ENCODE measurements at places on chromosomes 2 and 18.

DNA sequence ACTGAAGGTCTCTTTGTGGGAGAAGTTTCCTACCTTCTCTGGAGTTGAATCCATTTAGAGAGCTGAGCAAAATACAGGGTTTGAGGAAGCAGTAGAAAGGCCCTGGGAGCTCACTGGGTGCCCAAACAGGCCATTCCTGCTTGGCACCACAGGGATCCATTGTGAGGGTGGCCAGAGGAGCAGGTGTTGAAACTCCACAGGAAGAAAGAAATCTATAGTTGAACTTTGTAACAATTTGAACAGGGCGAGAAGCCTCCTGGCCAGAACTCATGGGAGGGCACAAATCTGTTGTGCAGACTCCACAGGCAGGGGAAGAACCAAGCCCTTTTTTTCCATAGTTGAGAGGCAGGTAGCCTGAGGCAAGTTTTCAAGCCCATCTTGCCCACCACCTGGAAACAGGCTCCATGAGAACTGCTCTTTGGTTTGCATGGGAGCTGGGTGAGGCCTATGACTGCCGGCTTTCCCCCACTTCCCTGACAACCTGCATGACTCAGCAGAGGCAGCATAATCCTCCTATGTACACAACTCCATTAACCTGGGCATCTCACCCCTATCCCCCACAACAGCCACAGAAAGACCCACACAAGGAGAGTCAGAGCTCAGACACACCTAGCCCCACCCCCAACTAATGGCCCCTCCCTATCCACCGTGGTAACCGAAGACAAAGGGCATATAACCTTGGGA lies 1053.0 kb downstream of the TSN start:
- no peak for DNase-seq

GRCh38 chr2:3703236-3703756 lies at the start of gene DCDC2C:
Gene DCDC2C, plus strand, starts transcription at chr2:3703575. Its CDS starts 177 bp downstream, at chr2:3703752.
- no peak for DNase-seq

- no peak for DNase-seq
These were observed 328.7 kb downstream of the NR4A2 start for GRCh38 chr2:156003780-156004179.

DNA sequence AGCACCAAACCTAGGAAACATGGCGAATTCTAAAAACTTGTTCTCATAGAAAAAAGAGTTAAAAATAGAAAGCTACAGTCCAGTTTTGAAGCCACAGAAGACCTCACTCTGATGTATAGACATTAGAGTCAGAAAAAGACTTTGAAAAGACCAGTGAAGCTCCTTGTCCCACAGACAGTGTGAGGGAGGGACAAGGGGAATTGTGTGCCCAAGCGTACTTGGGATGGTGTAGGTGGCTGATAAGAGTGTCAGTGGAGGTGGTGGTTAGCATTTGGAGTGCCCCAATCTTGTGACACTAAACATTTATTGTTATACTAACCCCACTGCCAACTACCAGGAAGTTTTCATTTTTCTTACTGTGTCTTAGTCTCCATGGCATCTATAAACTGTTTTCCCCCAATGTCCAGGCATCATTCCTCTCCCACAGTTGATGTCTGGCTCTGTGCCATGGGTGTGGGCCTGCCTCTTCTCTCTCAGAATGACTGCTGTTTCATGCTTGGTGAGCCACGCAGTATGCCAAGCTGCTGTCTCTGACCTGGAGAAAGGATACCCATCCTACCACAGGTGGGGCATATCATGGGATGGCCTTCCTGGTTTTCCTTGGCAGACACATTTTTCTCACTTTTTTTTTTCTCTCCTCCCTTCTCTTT lies 161.4 kb downstream of the RPIA start:
- DNase-seq = no peak

DNA sequence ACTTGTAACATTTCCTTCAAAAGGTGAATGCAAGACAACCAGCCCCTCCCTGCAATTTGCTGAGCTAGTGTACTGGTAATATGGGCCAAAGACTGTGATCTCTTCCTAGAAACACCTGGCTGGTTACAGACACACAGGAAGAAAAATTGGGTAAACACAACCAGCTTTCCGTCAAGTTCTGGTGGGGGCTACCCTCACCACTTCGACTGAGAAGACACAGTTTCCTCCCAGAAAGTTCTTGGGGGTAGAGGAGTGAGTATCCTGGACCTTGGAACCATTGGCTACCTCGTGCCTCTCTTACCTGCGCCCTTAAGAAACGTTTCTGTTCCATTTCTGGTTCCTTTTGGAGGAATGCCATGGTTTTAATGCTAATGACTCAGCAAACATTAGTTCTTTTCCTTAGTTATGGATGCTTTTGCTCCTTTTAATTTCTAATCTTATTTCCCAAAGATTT lies 120.9 kb upstream of the DLX2 start:
- no peak for DNase-seq

DNA sequence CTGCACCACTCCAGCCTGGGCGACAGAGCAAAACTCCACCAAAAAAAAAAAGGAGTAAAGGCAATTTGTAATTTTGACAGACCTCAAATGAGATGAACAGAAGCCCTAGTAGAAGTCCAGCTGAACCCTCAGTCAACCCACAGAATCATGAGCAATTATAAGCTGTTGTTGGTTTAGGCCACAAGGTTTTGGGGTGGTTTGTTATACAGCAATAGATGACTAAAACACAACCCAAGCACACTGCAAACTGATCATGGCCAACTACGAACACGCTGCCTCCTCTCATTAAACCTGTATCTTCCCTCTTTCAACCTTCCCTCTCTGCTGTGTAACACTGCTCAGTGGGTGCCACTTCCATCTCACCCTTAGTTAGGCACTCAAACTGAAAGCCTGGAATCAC lies 22.1 kb downstream of the AAK1 start:
- no peak for DNase-seq

- no peak for DNase-seq
These were observed 981 bp downstream of the C2orf66 start for GRCh38 chr2:196808083-196808665.

DNA sequence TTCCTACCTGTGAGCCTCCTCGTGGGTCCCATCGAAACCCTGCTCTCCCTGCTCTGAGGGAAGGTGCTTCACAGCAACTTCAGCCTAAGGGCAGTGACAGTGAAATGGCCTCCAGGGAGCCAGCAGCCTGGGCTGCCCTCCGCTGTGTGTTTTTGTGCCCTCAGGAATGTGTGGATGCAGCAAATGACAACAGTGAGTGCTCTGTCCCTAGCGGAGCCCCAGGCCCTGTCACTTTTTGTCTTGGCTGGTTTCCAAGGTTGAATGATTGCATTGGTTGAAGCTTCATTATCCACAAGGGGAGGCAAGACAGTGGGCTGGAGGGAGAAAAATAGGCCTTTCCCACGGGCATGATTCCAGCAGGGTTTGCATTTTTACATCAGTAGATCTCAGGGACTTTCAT lies 42.9 kb downstream of the STON1 start:
- DNase-seq = no peak

DNA sequence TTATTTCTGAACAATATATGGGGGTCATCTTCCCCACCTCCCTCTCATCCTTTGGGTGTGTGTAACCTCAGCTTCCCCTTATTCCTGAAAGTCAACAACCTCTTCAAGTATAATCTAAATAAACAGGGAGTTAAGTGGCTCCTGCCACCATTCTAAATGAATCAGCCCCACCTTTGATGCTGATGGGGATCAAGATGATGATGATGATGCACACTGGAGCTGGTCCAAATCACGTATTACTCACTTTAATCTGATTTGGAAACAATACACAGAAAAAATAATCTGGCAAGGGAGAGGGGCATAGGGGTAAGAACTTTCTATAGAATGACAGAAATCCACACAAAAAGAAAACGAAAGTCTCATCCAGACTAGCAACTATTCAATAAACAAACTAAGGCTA lies 7.1 kb downstream of the ACVR1 start:
- no peak for DNase-seq

DNA sequence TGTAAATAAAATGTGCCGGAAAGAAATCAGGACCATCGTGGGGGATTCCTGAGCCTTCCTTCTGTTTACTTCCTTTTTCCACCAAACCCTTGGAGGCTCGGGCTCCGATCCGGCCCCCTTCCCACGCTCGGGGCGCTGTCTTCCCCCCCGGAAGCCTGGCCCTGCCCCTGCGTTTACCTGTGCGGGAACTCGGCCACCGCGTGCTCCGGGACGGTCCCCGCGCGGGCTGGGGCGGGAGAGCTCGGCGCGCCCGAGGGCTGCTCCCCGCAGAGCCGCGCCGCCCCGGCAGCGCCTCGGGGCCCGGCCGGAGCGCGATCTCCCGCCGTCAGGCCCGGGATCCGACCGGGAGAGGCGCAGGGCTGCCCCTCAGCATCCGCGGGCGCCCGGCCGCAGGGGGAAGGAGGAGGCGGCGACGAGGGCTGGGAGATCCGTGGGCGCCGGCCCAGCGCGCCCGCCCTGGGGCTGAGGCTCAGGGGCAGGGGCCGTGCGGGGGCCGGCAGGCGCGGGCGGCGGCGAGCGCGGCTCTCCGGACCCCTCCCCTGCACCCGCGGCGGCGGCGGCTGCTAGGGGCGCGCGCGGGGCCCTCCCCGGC lies 435 bp downstream of the ADCY3 start:
- DNase-seq = peak; percentile 76

DNA sequence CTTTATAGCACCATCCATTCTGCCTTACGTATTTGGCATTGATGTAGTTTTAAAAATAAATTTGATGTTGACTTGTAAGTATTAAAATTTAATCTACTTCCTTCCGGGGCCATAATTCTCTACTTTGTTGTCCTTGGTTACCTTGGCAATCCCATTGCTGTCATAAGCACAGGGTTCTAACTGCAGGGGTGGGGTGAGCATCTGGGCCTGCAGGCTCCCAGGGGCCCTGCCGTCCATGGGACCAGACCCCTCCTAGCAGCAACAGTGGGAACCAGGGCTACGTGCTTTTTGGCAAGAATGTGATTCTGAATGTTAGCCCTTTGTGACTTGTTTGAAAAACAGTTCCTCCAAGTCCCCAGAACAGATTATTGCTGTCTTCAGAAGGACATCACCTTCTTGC lies 4.9 kb downstream of the ASAP2 start:
- DNase-seq = peak; percentile 38

DNA sequence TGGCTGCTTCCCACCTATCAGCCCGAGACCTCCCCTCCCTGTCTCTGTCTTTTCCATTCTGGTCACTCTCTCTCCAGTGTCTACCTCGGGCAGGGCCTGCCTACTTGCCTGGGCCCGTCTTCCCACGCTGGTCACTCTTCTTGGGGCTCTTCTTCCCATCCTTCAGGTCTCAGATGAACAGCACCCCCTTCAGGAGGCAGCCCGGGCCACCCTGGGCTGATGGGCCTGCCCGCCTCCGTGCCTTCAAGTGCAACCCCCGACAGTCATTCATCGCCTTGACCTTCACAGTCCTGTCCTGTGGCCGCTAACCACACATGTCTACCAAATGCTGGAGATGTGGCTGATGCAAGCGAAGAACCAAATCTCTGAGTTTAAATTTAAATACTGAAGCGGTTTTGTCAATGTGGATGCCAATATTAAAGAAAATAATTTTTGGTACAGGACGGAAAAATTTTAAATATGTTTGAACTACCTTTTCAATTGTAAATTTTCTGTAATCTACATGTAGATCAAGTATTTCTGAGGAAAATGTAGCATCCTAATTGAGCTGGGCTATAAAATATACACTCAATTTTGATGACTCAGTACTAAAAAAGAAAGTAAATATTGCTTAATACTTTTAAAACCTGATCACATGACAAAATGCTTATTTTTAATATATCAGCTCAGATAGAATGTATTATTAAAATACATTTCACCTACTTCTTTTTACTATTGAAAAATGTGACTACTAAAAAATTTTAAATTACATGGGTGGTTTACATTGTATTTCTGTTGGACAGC lies 96.4 kb downstream of the LAMA1 start:
- DNase-seq = no peak

DNA sequence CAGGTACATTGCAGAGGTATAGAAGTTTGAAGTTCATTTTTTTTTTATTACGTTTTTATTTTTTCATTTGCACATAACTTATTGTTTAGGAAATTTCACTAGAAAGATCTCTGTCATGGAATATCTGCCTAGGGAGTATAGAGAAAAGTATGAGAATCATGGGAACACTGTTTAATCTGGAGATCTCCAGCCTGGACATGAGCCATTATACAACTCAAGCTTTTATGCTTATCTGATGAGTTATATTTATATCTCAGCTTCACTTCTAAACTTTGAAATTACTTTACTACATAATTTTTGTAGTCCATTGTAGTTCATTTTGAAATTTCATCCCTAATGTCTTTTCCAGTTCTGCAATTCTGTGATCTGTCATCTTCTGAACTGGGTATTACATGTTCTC lies 515.6 kb downstream of the ERBB4 start:
- no peak for DNase-seq

DNA sequence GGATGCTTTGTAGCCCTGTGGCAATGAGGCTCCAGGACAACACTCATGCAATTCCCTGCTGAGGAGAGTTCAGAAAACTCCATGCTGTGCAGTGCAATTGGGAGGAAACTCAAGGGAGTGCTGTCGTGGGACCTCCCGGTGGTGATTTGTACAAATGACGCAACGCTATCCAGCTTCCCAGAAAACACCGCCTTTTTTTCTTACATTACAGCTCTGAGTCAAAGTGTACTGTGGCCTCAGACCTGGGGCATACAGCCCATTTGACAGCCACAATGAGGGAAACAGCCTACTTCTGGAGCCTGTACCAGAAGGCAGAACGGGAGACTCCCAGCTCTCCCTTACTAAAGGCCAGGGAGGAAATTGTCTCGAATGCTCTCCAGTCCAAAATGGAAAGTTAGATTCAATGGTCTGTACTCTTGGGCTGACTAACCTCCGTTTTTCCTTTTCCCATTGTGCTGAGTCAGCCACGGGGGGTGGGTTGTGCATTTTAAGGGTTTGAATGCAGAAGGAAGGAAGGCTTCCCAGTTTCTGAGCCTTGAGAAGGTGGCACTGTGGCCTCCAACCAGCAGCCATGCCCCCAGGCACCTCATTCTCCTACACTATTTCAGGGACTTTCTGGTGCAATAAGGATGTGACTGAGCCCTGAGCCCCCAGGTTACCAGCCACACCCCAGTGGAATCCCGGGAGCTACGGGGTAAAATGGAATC lies 16.4 kb upstream of the CYP1B1 start:
- peak; percentile 87 for DNase-seq

DNA sequence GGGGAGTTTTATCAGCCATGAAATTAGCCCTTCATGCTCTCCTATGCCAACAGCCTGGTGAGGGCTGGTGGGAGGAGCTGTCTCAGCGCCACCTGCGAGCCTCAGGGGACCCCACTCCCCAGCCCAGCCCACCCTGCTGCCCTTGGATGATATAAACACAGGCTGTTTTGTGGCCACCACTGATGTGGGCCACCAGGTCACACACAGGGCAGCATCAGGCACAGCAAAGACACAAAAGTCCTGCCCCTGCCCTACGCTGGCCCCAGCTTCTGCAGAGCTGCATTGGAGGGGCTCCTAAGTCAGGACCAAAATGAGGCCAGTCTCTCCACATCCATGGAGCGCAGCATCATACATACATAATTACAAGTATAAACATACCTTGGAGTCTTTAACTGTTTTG lies 110.6 kb upstream of the TEX51 start:
- no peak for DNase-seq
